GM23338 (cell line): ENCODE measurements at places on chromosomes 7 and 10. TPM values are rescaled to one million over a fixed set of nuclear protein-coding genes. Genes with fewer than 3 reads are reported as not detected.

- no peaks in the 10 kb centered on the region for H3K27me3 ChIP-seq
- no peak for DNase-seq
- no peak overlapping the region for H3K4me3 ChIP-seq
- H3K4me1 ChIP-seq, result peaks cover 5% of the 10 kb centered on the region; the same call in 1 of the 2 replicates
Measured at GRCh38 chr7:99390941-99391602, 16.5 kb downstream of the ARPC1B start.

DNA sequence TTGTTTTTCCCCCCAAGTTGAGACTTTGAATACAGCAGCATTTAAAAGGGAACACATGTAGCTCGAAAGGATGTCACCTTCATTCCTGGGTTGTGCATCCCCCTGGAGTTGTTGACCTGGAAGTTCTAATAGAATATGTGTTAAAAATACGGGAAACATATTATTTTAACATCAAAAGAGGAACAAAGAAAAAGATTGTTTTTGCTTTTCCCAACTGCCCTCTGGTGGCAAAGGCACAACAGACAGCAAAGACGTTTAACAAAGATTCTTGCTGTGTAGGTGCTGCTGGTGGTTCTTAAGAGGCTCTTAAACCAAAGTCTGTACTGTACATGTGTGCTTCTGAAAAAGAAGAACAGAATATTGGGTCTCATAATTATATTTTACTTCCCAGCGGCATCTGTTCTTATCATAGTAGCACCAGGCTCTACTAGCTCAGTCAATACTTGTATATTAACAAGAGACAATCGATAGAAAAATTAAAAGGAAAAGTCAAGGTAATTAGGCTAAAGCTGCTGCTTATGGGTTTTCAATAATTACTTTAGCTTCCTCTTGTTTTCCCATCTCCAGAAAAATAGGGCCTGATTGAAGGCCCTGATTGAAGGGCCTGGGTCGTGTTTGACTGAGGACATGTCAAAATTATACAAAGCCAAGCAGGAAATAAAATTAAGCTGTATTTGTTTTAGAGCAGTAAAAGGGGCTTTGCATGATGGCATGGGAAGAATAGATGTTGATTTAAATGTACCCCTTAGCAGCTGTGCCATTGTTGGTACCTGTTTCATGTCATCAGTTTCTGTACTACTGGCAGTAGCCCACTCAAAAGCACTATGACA lies 384.2 kb upstream of the LRGUK start:
- H3K36me3 ChIP-seq, result no peaks in the 10 kb centered on the region
- peak; percentile 59 for DNase-seq
- peaks cover 16% of the 10 kb centered on the region; the same call in 1 of the 2 replicates for H3K4me1 ChIP-seq
- H3K27me3 ChIP-seq, result no peaks in the 10 kb centered on the region

GRCh38 chr7:141072548-141073172 lies 1.2 kb upstream of the TMEM178B start:
- H3K4me3 ChIP-seq, result peak overlapping the region; percentile 90
- H3K4me1 ChIP-seq, result peaks cover 39% of the 10 kb centered on the region
- H3K36me3 ChIP-seq, result no peaks in the 10 kb centered on the region

GRCh38 chr7:71976645-71977044 lies 435.5 kb downstream of the CALN1 start:
- H3K4me3 ChIP-seq, result no peak overlapping the region
- no peak overlapping the region for H3K27ac ChIP-seq
- no peaks in the 10 kb centered on the region for H3K36me3 ChIP-seq
- no peaks in the 10 kb centered on the region for H3K4me1 ChIP-seq
- no peak for DNase-seq
- H3K27me3 ChIP-seq, result no peaks in the 10 kb centered on the region

GRCh38 chr10:4195213-4195612 lies 410.2 kb upstream of the KLF6 start:
- H3K36me3 ChIP-seq, result no peaks in the 10 kb centered on the region
- no peak overlapping the region for H3K27ac ChIP-seq
- no peaks in the 10 kb centered on the region for H3K4me1 ChIP-seq
- H3K27me3 ChIP-seq, result no peaks in the 10 kb centered on the region

GRCh38 chr7:79454361-79454960 lies 994 bp upstream of the MAGI2 start:
- H3K4me3 ChIP-seq, result peak overlapping the region; percentile 79
- peaks cover 84% of the 10 kb centered on the region for H3K27me3 ChIP-seq
- H3K36me3 ChIP-seq, result no peaks in the 10 kb centered on the region
- peaks cover 7% of the 10 kb centered on the region; the same call in 1 of the 2 replicates for H3K4me1 ChIP-seq
- peak; percentile 52 for DNase-seq

GRCh38 chr7:1380231-1380815 lies 78.9 kb downstream of the MICALL2 start:
- H3K27me3 ChIP-seq, result no peaks in the 10 kb centered on the region
- H3K4me1 ChIP-seq, result no peaks in the 10 kb centered on the region
- H3K36me3 ChIP-seq, result no peaks in the 10 kb centered on the region
- H3K4me3 ChIP-seq, result no peak overlapping the region
- no peak overlapping the region for H3K27ac ChIP-seq

Gene TWNK
- 11.4 and 12.2 TPM in 2 replicates for polyA plus RNA-seq

- H3K4me1 ChIP-seq, result no peaks in the 10 kb centered on the region
- H3K27me3 ChIP-seq, result no peaks in the 10 kb centered on the region
- H3K4me3 ChIP-seq, result no peak overlapping the region
- H3K27ac ChIP-seq, result no peak overlapping the region
- no peak for DNase-seq
Measured at GRCh38 chr7:27767374-27767773, 27.4 kb downstream of the TAX1BP1 start.

Gene AKR1B15
- polyA plus RNA-seq, result 0.17 TPM in 1 of 2 replicates, not detected in the other

GRCh38 chr10:387909-388660 lies 252.8 kb downstream of the ZMYND11 start:
- no peaks in the 10 kb centered on the region for H3K36me3 ChIP-seq
- no peaks in the 10 kb centered on the region for H3K4me1 ChIP-seq
- DNase-seq, result no peak
- H3K27me3 ChIP-seq, result no peaks in the 10 kb centered on the region
- H3K27ac ChIP-seq, result no peak overlapping the region

DNA sequence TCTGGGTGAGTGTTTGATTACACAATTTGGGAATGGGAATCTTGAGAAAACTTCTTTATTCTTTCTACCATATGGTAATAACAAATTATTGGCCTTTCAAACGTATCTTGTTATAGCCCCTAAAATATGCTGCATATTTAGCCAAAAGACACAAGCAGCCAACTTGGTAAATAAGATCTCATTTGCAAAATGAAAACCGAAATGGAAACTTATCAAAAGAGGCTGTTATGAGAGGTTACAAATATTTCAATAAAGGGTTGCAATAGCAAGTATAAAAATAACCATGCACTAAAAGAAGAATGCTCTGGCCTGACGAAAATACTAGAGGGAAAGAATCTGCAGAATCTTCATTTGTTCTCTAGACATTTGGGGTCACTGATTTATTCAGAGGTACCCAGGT lies 259.5 kb upstream of the LRRN3 start:
- H3K36me3 ChIP-seq, result no peaks in the 10 kb centered on the region
- H3K27me3 ChIP-seq, result no peaks in the 10 kb centered on the region

DNA sequence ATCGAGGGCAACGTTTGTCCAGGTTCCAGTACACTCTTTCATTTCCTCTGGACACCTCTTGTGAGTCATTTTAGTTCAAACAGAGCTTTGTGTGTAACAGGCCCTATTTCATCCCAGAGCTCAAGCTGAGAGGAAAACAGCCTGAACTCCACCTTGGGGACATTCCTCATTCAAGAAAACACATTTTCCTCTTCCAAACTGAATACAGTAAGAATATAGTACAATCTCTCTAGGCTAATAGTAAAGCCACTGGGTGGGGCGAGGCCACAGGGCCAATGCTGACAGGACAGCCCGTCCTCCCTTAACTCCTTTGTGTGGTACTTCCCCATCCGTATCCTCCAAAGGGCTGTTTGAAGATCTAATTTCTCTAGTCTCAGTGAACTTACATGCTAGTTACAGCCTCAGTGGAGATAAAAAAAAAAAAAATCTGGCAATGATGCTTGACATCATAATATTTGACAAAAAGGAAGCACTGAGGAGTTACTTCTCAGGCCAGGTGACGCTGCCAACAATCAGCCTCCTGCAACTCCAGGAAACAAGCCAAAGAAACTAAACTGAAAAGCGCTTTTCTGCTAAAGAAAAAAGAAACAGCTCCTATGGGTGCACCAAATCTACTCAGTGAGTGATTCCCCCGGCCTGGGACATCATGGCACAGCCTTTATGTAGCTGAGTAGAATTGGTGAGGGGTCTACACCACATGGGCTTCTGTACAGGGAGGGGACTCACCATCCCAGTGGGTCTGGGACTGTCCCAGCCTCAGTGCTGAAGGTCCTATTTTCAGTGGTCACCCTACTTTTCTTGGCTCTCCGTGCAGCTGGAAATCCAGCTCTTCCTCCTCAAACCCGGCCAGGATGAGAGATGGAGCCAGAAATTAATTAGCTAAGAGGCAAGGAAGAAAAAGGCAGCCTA lies 238.2 kb upstream of the NEBL start:
- no peak for DNase-seq
- peaks cover 7% of the 10 kb centered on the region; the same call in 1 of the 2 replicates for H3K4me1 ChIP-seq
- no peaks in the 10 kb centered on the region for H3K27me3 ChIP-seq
- H3K27ac ChIP-seq, result no peak overlapping the region

Gene KLLN
- polyA plus RNA-seq, result 0.29 and 0.35 TPM in 2 replicates

GRCh38 chr7:37552030-37552429 lies 103.4 kb upstream of the ELMO1 start:
- no peak for DNase-seq
- H3K4me3 ChIP-seq, result no peak overlapping the region
- H3K36me3 ChIP-seq, result no peaks in the 10 kb centered on the region
- H3K27me3 ChIP-seq, result no peaks in the 10 kb centered on the region
- H3K4me1 ChIP-seq, result peaks cover 4% of the 10 kb centered on the region; the same call in 1 of the 2 replicates

DNA sequence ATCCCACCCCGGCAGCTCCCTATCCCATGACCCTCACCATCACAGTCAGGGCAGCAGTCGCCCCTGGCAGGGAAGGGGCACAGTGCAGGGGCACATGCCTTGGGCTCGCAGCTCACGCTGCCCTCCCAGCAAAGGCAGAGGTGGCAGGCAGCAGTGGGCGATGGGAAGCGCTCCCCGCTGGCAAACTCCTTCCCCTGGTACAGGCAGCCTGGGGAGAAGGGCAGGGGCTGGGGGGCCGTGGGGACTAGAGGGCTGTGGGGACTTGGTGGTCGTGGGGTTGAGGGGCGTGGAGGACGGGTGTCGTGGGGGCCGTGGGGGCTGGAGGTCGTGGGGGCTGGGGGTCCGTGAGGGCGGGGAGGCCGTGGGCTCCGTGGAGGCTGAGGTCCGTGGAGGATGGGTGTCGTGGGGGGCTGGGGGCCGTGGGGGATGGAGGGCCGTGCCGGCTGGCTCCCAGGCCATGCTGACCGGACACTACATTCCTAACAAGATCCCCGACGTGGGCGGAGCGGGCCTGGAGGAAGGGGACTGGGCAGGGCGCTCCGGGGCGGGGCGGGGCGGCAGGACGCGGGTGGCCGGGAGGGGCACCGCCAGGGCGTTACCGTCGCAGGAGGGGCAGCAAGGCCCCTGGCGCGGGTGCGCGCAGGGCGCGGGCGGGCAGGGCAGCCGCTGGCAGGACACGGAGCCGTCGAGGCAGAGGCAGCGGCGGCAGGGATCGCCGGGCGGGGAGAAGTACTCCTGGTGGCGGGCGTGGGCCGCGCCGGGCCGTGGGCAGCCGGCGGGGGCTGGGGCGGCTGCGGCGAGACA lies 20.0 kb downstream of the KCP start:
- H3K36me3 ChIP-seq, result no peaks in the 10 kb centered on the region
- H3K4me3 ChIP-seq, result peak overlapping the region; percentile 60
- peak; percentile 66 for DNase-seq
- H3K27me3 ChIP-seq, result peaks cover 10% of the 10 kb centered on the region; the same call in 1 of the 2 replicates

Gene LRRC72
- not detected in 2 replicates for polyA plus RNA-seq

Gene CLDN3
- 20.1 and 21.4 TPM in 2 replicates for polyA plus RNA-seq

DNA sequence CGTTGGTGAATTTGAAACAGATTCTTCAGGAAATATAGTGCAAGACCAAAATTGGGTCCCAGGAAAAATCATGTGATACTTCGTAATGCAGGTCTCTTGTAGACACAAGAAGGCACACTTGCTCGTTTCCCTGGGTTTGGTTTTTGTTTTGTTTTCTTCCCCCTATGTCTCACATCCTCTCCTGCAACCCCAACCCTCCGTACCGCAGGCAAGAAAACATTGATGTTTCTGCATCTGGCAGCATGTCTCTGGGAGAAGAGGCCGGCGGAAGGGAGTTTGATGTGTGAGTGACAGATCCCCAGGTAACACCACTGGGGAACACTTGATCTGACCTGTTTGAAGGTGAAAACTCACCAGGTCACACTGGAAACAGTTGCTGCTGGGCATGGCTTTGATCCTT lies 718.5 kb downstream of the AUTS2 start:
- H3K27me3 ChIP-seq, result no peaks in the 10 kb centered on the region
- H3K36me3 ChIP-seq, result no peaks in the 10 kb centered on the region
- no peak overlapping the region for H3K27ac ChIP-seq
- H3K4me3 ChIP-seq, result no peak overlapping the region
- H3K4me1 ChIP-seq, result peaks cover 30% of the 10 kb centered on the region
- no peak for DNase-seq

Gene ACTR3C
- polyA plus RNA-seq, result 1.8 and 3.5 TPM in 2 replicates

Gene SFRP4
- not detected in 2 replicates for polyA plus RNA-seq

Gene ANKRD22
- not detected in 2 replicates for polyA plus RNA-seq

Gene GPC2
- polyA plus RNA-seq, result 9.8 and 10.7 TPM in 2 replicates

- no peak for DNase-seq
- no peaks in the 10 kb centered on the region for H3K36me3 ChIP-seq
- H3K4me3 ChIP-seq, result no peak overlapping the region
- peaks cover 32% of the 10 kb centered on the region for H3K4me1 ChIP-seq
Measured at GRCh38 chr10:113171662-113172061, 221.6 kb downstream of the TCF7L2 start.

- no peak overlapping the region for H3K27ac ChIP-seq
- H3K27me3 ChIP-seq, result no peaks in the 10 kb centered on the region
- DNase-seq, result no peak
- no peaks in the 10 kb centered on the region for H3K4me1 ChIP-seq
- no peaks in the 10 kb centered on the region for H3K36me3 ChIP-seq
Measured at GRCh38 chr7:119684763-119685162, 588.2 kb upstream of the KCND2 start.

- no peak overlapping the region for H3K27ac ChIP-seq
- peaks cover 9% of the 10 kb centered on the region for H3K4me1 ChIP-seq
- H3K36me3 ChIP-seq, result no peaks in the 10 kb centered on the region
- no peak overlapping the region for H3K4me3 ChIP-seq
Measured at GRCh38 chr10:124090601-124091209, 2.7 kb downstream of the CHST15 start.

DNA sequence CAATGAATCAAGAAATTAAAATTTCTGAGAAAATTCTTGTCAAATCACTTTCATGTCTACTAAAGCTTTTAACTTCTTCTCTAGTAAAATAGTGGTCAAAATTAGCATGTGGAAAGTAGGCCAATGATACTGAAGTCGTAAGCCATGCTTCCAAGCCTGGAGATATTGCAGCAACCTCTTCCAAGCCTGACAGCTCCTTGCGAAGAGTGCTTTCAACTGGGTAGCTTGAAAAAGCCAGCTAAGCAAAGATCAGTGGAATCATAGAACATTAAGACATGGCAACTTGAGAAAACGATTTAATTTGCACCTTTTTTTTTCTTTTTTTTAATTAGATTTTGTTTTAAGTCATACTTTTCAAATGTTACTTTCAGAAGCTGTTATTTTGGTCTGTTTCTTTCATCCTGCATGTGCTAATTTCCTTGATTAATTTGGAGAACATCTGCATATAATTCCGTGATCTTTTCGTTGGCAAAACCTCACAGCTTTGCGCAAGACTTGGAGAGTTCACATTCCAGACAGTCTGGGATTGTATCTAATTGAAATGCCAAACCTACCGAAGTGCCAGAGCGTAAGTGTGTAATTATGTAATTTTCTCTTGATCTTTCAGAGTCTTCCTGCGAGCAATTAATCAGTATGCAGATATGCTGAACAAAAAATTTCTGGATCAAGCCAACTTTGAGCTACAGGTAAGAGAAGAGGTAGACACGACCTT lies 142.2 kb upstream of the INSYN2A start:
- no peaks in the 10 kb centered on the region for H3K36me3 ChIP-seq
- no peaks in the 10 kb centered on the region for H3K4me1 ChIP-seq
- DNase-seq, result no peak
- no peak overlapping the region for H3K4me3 ChIP-seq
- no peak overlapping the region for H3K27ac ChIP-seq

Gene ANKRD30A
- polyA plus RNA-seq, result not detected in 2 replicates
